ENCODE measurements at places on chromosomes 7 and 10.

- no peak for DNase-seq
Measured at GRCh38 chr7:158861936-158862704, 5.8 kb downstream of the DYNC2I1 start.

DNA sequence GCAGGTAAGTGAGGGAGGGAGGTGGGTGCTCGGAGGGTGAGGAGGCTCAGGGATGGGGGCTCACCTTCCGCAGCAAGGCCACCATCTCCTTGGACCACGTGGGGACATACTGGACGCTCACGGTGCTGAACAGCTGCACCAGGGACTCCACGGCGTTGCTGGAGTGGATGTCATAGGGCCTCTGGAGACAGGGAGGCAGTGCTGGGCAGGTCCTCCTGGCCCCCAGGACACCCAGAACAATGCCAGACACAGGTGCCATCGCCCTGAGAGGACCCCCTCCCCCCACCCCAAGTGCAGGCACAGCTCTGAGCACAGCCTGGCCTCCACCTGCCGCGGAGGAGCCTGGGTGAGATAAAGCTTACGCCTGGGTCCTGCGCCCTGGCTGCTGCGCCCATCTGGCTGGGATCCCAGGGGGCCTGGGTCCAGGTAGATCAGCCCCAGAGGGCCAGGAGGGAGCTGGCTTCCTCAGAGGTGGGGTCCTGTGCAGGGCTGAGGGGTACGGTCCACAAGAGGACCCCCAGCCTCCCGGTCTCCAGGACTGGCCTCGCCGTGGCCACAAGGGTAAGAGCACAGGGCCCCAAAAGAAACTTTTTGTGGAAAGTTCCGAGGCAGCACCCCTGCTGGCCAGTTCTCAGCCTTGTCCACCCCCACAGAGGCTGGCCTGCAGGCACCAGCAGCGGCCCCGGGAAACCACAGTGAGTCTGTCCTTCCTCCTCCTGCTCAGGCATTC is 37.8 kb downstream of the DPYSL4 start:
- no peak for DNase-seq

GRCh38 chr7:90621747-90622140 is 25.6 kb downstream of the CDK14 start:
- no peak for DNase-seq

DNA sequence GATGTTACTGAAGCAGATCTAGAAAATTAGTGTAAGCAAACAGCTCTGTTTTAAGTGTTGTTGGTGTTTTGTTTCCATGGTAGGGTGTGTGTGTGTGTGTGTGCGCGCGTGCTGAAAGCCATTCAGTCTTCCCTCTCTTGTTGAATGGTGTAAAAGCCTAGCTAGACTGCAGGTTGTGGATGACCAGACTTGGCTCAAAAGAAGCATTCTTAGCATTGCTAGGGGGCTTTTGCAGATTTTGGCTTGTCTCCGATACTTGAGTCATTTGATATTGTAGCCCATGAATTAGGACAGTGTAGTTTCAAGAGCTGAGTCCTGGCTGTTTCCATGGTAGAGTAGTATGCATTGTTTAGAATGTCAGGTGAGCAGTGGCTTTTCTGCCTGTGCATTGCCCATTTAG is 99.1 kb downstream of the SND1 start:
- DNase-seq = no peak

DNA sequence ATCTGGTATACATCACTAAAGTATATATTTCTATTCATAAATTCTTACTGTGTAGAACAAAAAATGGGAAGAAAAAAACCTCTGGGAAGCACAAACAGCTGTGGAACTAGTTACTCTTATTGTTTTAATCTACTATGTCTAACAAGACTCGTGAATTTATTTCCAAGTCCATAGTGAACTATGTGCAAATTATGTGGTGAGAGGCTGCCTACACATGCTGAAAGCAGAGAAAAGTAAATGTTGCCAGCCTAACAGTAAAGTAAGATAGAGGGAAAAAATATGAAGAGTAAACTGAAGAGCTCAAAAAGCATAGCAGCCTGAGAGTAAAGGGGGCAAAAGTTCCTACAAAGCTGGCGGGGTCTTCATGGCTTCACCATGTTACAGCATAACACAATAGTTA is 3.0 kb downstream of the GDI2 start:
- no peak for DNase-seq

DNA sequence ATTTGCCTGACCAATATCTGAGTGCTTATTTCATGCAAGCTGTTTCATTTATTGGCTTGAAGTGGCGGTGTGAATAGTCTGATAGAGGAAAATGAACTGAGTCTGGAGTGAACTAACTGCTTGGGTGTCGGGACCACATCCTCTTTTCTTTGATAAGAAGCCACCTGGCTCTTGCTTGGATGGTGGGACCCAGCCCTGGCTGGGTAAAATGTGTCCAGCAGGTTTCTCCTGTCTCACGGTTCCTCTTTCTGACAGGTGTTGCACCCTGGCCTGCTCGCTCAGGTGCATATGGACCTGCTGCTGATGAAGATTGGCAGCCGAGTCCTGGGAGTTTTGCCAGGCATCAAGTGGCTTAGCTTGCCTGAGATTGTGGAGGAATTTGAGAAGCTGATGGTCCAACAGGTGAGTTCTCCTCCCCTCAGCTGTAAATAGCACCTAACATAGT is 1.6 kb downstream of the ADCK2 start:
- peak; percentile 25 for DNase-seq
